ENCODE measurements at places on chromosomes 2 and 18. TPM values are rescaled to one million over a fixed set of nuclear protein-coding genes. Genes with fewer than 3 reads are reported as not detected.

- no peak for DNase-seq
These were observed 609.5 kb upstream of the VRK2 start for GRCh38 chr2:57437077-57437476.

GRCh38 chr2:16487686-16488085, 177.9 kb downstream of the CYRIA start:
- no peak for DNase-seq

DNA sequence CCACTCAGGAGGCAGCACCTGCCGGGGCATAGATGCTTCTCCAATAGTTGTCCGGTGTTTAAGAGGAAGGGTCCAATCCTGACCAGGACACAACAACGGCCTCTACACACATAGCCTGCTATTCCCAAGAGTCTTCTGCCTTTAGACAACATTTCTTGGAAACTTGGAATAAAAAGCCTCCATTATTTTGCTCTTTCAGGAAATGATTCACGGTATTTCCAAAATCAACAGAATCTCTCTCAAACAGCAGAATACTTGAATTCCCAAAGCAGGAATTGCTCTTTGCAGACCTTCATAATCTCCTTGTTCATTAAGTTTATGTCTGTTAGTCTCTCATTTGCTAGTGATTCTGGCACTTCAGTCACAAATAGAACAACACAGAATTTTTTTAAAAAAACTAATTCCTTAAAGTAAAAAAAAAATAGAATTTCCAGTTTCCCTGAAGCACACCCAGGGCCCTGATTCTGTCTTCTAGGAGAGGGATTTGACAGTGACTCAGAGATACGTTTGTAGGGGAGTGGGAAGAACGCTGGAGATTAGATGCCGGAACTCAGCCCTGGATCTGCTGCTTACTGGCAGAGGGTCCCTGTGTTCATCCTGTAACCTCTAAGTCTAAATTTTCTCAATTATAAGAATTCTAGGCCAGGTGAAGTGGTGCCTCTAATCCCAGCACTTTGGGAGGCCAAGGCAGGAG, 74.7 kb downstream of the NAB1 start:
- no peak for DNase-seq

The LRRC30 gene
- not detected for polyA plus RNA-seq

The TEX44 gene
- polyA plus RNA-seq = not detected

GRCh38 chr2:32363597-32363996, 6.8 kb downstream of the BIRC6 start:
- DNase-seq = no peak

The FBXO36 gene
- 5.9 TPM for polyA plus RNA-seq

DNA sequence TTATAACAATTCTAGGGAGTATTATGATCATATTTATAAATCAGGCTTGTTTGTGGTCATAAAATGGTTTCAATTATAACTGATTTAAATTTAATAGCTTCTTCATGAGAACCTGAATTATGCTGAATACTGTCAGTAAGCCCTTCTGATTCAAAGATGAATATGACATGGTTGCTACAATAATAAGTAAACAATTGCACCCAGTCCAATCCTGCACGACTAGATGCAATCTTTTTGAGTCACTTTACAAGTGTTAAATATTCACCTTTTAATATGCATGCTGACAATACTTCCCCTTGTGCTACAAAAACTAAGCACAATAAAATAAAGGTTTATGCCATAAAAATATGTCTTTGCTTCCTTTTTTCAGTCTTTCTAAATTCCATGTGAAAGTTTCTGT, 325.2 kb downstream of the KCNJ3 start:
- DNase-seq = no peak

The MPHOSPH10 gene
- 49.7 TPM for polyA plus RNA-seq

DNA sequence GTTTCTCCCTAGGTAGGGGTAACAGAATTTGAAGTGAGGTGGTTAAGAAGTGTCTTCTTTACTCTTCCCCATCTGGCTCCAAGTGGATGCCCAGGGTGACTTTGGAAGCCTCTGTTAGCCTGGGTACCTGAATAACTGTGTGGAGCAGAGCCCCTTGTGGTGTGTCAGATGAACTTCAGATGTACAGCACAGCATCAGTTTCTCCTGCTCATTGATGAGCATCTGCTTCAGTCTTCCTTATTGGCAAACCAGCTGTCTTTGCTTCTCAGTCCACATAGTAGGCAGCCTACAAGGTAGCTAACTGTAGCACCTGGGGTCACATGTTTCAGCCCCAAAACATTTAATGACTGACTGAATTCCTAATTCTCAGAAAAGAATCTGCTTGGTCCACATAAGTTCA, 56.2 kb upstream of the ATP8B1 start:
- no peak for DNase-seq
